ENCODE measurements at places on chromosomes 12 and 14. TPM values are rescaled to one million over a fixed set of nuclear protein-coding genes. Genes with fewer than 3 reads are reported as not detected.

- DNase-seq: no peak
- peaks cover 3% of the 10 kb centered on the region for H3K27me3 ChIP-seq
- no peak overlapping the region for H3K27ac ChIP-seq
These were observed 3.2 kb downstream of the SERPINA9 start for GRCh38 chr14:94472842-94473241.

DNA sequence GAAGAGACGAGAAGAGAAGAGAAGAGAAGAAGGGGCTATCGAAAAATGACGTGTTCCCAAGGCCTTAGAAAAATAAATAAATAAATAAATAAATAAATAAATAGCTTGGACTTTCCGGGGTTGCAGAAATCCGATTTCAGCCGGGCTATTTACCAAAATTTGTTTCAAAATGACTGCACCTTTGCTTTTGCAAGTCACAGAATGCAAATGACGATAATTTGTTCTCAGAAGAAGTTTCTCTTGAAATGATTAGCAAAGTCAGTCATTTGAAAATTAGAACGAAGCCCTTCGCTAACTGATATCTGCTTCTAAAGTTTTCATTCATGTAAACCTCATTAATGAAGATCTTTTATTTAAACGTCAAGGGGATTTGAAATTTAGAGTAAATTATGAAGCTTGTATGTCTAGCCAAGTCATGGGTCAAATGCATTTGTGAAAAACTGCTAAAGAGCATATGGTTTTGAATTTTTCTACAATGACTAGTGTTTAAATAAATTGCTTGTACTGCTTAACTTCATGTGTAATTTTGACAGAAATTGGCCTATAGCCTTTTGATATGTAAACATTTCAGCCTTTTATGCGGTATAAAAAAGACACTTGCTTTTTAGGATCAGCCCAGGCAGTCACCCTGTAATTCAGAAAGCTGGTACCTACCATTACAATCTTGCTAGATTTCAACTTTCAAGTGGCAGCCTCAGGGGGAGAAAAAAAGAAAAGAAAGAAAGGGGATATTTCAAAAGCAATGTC, 4.6 kb upstream of the GSC start:
- H3K36me3 ChIP-seq: no peaks in the 10 kb centered on the region
- H3K27me3 ChIP-seq: peaks cover 98% of the 10 kb centered on the region
- H3K27ac ChIP-seq: no peak overlapping the region
- DNase-seq: no peak

DNA sequence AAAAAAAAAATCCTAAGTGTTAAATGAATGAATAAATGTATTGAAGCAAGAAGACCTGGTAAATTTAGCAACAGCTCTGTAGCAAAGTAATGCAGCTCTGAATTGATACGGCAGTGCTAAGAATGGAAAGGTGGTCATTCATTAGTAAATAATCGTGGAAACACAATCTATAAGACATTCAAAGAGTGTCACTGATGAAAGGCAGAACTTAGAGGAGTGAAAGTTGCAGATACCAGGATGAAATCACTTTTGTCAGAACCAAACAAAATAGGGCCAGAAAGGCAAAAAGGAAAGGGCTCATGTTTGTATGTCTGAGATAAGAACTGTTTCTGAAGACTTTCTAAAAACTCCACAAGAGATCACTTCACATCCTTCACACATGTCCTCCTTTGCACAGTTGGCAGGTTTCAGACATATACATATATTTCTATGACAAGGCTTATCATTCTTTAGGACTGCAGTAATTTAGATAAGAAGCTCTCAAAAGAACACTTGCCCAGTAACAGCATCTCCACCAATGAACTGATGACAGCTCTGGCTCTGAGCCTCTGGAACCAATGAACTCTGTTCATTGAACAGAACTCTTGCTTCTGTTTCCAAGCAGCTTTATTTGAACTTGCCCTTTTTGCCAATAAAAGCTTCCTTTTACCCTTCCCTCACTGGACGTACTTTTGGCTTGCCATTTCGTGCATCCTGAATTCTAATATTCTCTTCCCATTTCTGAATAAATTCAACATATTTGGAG, 4.2 kb upstream of the LRR1 start:
- no peak for DNase-seq
- H3K4me1 ChIP-seq: peaks cover 3% of the 10 kb centered on the region
- H3K27me3 ChIP-seq: peaks cover 6% of the 10 kb centered on the region

DNA sequence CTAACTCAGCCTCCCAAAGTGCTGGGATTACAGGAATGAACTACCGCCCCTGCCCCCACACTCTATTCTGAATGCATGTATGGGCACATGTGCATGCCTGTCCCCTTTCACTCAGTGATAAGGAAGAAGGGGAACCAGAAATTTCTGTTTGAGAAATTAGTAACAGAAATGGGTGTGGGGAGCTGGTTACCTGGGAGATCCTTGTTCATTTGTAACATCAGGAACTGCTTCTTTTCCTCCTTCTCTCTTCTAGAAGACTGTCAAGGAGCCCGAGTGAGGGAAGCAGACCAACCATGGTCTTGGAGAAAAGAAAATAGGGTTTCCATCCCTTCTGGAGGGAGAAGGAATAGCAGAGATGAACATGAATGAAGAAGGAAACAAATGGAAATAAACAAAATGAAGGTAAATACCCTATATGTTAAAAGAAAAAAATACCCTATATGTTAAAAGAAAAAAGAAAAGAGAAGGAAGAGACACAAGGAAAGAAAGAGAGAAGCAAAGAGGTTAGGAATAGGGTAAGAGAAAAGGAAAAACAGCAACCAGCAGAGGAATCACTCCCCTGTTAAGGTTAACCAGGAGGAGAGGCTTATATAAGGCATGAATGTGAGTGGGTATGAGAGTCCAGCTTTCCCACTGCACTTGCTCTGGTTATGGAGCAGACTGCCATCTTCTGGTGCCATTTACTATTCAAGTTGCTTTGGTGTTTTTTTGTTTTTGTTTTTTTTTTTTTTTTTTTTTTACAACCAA, 3.3 kb downstream of the PPP1R3E start:
- peaks cover 5% of the 10 kb centered on the region for H3K36me3 ChIP-seq
- H3K4me3 ChIP-seq: no peak overlapping the region
- peaks cover 10% of the 10 kb centered on the region for H3K4me1 ChIP-seq
- no peak overlapping the region for H3K27ac ChIP-seq
- DNase-seq: no peak

The SLC7A7 gene
- 4.2 TPM for total RNA-seq

- no peak for DNase-seq
- no peaks in the 10 kb centered on the region for H3K27me3 ChIP-seq
- no peak overlapping the region for H3K4me3 ChIP-seq
- H3K27ac ChIP-seq: no peak overlapping the region
These were observed 74.2 kb downstream of the PRORP start for GRCh38 chr14:35196571-35196970.

- H3K36me3 ChIP-seq: peaks cover 61% of the 10 kb centered on the region
- DNase-seq: peak; percentile 26
- H3K4me1 ChIP-seq: no peaks in the 10 kb centered on the region
- H3K4me3 ChIP-seq: no peak overlapping the region
- no peaks in the 10 kb centered on the region for H3K27me3 ChIP-seq
These were observed 83.0 kb downstream of the ACTN1 start for GRCh38 chr14:68896132-68896531.

- peak overlapping the region; percentile 63 for H3K27ac ChIP-seq
- H3K4me1 ChIP-seq: peaks cover 3% of the 10 kb centered on the region
- no peaks in the 10 kb centered on the region for H3K36me3 ChIP-seq
- DNase-seq: no peak
- no peaks in the 10 kb centered on the region for H3K27me3 ChIP-seq
- no peak overlapping the region for H3K4me3 ChIP-seq
These were observed 6.3 kb upstream of the TPCN1 start for GRCh38 chr12:113214895-113215400.

The ARMH4 gene
- 12.1 TPM for total RNA-seq

The ZFHX2 gene
- 26.2 TPM for total RNA-seq

GRCh38 chr12:101793401-101793800, 37.4 kb downstream of the GNPTAB start:
- no peaks in the 10 kb centered on the region for H3K27me3 ChIP-seq
- H3K4me1 ChIP-seq: no peaks in the 10 kb centered on the region
- no peak overlapping the region for H3K27ac ChIP-seq
- no peak for DNase-seq

The DPY19L2 gene
- 3.4 TPM for total RNA-seq

GRCh38 chr14:52583544-52583943, 30.9 kb downstream of the GPR137C start:
- H3K27ac ChIP-seq: no peak overlapping the region
- no peaks in the 10 kb centered on the region for H3K27me3 ChIP-seq
- peaks cover 3% of the 10 kb centered on the region for H3K4me1 ChIP-seq
- DNase-seq: no peak
- H3K36me3 ChIP-seq: no peaks in the 10 kb centered on the region
- no peak overlapping the region for H3K4me3 ChIP-seq

The KRT79 gene
- total RNA-seq: not detected

The FAIM2 gene
- 0.18 TPM for total RNA-seq

The GSC gene
- 1.6 TPM for total RNA-seq

DNA sequence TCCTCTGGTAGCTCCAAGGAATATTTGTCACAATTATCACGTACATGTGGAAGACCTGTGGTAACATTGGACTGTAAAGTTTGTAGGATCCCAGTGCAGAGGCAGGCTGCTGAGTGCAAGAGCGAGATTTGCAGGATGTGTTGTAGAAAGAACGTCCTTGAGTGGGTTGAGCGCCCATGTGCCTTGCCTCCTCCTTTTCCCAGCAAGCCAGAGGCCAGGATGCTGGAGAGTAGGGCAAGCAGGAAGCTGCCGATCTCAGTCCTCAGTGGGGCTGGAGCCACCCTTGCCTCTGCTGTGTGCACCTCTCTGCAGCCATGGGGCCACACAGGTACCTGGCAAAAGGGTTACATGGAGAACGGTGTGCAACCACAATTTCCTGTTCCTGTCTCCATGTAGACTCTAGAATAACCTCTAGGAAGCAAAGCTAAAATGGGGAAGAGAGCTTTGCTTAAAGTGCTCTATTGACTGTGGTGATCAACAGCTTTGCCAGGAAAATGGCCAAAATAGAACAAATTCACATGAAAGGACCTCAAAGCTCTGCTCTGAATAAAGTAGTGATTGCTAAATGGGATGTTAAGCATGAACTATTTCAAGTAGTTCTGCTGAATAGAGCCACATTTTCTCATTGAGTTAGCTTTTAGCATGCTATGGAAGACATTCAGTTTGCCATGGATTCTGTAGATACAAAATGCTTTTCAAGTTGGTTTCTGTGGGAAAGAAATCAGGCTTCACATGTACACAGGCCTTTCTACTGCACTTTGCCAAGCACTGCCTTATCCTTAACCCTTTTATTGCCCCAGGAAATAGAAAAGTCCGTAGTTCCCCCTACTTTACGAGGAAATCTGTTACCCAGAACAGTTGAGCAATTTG, 37.4 kb downstream of the ANKRD9 start:
- no peaks in the 10 kb centered on the region for H3K4me1 ChIP-seq
- H3K27me3 ChIP-seq: no peaks in the 10 kb centered on the region
- no peak overlapping the region for H3K27ac ChIP-seq
- H3K36me3 ChIP-seq: 0 out of 2 replicates have a peak, but pooled peaks cover 2% of the 10 kb centered on the region
- no peak overlapping the region for H3K4me3 ChIP-seq

DNA sequence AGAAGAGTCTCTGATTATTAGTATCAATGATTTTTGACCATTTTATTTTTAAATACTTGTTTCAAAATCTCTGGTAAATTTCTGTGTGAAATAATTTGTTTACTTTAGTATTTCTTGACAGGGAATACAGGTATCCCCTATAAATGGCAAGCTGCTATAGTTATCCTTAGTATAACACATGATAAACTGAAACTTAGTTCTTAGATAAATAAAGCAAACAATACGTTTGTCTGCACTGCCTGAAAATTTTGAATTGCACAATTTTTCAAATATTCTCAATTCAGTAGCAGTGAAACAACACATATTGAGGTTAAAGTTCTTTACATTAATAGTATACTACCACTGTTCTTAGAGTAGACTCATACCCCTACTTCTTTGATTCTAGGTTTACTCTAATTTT, 26.9 kb downstream of the CNOT2 start:
- no peak for DNase-seq
- H3K4me1 ChIP-seq: peaks cover 64% of the 10 kb centered on the region
- H3K36me3 ChIP-seq: no peaks in the 10 kb centered on the region
- H3K27me3 ChIP-seq: no peaks in the 10 kb centered on the region
- no peak overlapping the region for H3K27ac ChIP-seq
- H3K4me3 ChIP-seq: no peak overlapping the region

The CLEC4C gene
- 0.50 TPM for total RNA-seq

The RPGRIP1 gene
- total RNA-seq: 0.41 TPM

- peaks cover 17% of the 10 kb centered on the region for H3K4me1 ChIP-seq
- no peaks in the 10 kb centered on the region for H3K27me3 ChIP-seq
- H3K4me3 ChIP-seq: no peak overlapping the region
- H3K27ac ChIP-seq: no peak overlapping the region
These were observed 1.9 kb upstream of the SCFD1 start for GRCh38 chr14:30620178-30620577.

DNA sequence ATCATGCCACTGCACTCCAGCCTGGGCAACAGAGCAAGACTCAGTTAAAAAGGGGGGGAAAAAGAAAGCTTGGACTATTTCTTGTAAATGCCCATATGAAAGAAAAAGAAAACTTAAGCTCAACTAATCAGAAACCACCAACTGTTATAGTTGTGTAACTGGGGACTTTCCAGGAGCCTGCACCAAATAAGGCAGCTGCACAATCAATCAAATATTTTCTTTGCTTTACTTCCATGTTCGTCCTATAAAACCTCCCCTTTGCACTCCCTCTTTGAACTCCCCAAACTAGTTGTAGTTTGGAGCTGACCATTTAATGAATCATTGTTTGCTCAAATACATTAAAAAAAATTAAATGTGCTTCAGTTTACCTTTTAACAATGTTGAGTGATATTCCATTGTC, 54.9 kb downstream of the OTOGL start:
- H3K27me3 ChIP-seq: no peaks in the 10 kb centered on the region
- no peak for DNase-seq
- no peak overlapping the region for H3K27ac ChIP-seq
- peaks cover 11% of the 10 kb centered on the region for H3K4me1 ChIP-seq
- no peak overlapping the region for H3K4me3 ChIP-seq

The IL22 gene
- not detected for total RNA-seq

- H3K4me3 ChIP-seq: peak overlapping the region; percentile 89
- no peak for DNase-seq
These were observed 505 bp upstream of the HEBP1 start for GRCh38 chr12:13000616-13000924.

The ADAM20 gene
- total RNA-seq: 0.25 TPM

The SERPINA12 gene
- not detected for total RNA-seq

DNA sequence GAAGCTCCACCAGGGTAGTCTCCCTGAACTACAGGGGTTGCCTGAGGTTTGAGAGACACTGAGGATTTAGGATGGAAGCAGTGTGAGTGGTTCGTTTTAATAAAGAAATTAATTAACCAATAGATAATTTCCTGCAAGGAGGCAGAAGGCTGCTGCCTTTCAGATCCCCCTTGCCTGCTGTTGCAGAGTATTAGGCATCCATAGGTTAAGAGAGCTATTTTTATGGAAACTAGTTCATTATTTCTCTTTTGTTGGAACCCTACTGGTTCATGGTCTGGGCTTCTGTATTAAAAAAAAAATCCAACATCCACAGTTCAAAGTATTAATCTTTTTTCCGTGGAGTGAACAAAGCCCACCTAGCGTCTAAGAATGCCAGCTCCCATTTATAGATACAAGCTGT, 50.5 kb upstream of the RTRAF start:
- H3K36me3 ChIP-seq: no peaks in the 10 kb centered on the region
- no peak overlapping the region for H3K27ac ChIP-seq
- no peak for DNase-seq
- no peak overlapping the region for H3K4me3 ChIP-seq

All from WTC11 (cell line).